Gastrocnemius medialis (tissue), 4 donors: ENCODE measurements at places on chromosomes 5 and 9. TPM values are rescaled to one million over a fixed set of nuclear protein-coding genes. Genes with fewer than 3 reads are reported as not detected.

- no peak for DNase-seq
Measured at GRCh38 chr5:112886975-112887374, 25.9 kb downstream of the SRP19 start.

The PPP2R2B gene
- total RNA-seq = 0.19 TPM

DNA sequence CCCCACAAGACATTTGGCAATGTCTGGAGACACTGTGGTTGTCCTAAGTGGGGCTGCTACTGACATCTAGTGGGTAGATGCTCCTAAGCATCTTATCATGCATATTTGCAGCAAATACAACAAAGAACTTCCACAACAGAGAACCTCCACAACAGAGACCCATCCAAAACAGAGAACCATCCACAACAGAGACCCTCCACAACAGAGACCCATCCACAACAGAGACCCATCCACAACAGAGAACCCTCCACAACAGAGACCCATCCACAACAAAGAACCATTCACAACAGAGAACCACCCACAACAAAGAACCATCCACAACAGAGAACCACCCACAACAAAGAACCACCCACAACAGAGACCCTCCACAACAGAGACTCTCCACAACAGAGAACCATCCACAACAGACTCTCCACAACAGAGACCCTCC lies 32.8 kb downstream of the ARPC5L start:
- DNase-seq = no peak

- no peak for DNase-seq
Measured at GRCh38 chr9:73683862-73684591, 532.4 kb downstream of the ANXA1 start.

GRCh38 chr9:137167747-137168572 lies 1.9 kb downstream of the LRRC26 start:
- no peak for DNase-seq

GRCh38 chr5:5264727-5265126 lies 124.6 kb downstream of the ADAMTS16 start:
- no peak for DNase-seq

The TTLL11 gene
- total RNA-seq = 12.3 TPM

DNA sequence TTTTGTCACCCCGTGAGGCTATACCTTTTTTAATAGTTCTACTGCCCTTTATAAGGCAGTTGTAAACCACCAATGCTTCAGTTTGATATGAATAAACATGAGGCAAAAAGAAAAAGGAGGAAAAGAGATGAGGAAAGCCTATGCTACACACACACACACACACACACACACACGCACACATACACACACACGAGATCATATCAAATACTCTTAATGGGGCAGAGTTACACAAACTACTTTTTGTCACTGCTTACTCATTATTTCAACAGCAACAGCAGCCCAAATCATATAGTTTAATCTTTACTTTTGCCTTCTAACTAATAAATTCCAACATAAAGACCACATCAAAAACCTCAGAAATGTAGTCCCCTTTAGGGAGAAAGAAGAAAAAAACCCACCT lies 116.8 kb upstream of the PAM start:
- no peak for DNase-seq

DNA sequence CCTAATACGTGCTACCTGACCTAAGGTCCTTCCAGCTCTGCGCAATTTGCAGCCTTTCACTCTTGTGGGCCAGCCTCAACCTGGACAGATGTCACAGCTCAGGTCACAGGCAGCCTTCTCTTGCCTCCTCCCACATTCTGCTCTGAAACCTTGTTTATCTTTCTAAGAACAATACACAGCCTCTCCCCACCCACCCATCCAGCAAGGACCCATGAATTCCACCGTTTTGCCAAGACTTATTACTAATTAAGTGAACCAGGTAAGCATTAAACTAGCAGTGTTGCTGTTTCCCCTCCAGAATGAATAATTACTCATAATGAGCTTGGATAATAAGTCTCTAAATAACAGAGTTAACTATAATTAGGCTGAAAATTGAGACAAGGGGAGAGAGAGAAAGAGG lies 11.0 kb downstream of the FABP6 start:
- no peak for DNase-seq
